Tibial artery (tissue), 4 donors: ENCODE measurements at places on chromosomes 2 and 18.

- DNase-seq: no peak
These were observed 203.7 kb downstream of the SETBP1 start for GRCh38 chr18:44884431-44884830.

GRCh38 chr18:67728364-67728763 lies 211.8 kb upstream of the DSEL start:
- DNase-seq: no peak

DNA sequence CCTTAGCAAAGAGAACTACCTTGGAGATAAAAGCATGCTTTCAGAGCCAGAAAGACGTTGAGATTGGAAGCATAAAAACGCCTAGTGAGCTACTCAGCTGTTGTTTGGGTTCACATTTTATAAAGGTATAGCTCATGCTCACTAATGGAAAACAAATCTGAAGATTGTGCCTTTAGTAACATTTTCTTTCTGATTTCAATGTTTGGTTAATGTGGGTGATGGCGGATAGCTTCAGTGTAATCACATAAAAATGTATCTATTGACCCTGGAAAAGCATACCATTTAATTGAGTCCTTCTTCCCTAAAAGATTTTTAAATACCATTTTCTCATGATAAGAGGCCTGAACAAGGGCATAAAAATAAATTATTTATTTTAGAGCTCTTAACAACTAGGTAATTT lies 73.4 kb downstream of the DTNA start:
- no peak for DNase-seq

DNA sequence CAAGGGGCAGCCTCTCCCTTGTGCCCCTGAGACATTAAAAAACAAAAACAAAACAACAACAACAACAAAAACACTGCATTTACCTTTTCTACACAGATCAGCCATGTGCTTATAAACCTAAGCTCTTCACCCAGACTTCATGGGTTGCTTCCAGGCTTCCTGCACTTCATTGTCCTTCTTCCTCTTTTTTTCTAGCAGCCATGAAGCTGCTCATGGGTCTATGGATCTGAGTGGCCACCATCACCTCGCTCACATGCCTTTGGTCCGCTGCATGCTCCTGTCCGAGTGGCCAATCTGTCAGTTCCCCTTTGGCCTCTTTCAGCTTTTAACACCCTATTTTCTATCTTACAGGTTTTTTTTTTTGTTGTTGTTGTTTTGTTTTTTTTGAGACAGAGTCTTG lies 9.0 kb upstream of the TET3 start:
- no peak for DNase-seq

GRCh38 chr2:207513551-207514257 lies 16.1 kb upstream of the CREB1 start:
- no peak for DNase-seq

DNA sequence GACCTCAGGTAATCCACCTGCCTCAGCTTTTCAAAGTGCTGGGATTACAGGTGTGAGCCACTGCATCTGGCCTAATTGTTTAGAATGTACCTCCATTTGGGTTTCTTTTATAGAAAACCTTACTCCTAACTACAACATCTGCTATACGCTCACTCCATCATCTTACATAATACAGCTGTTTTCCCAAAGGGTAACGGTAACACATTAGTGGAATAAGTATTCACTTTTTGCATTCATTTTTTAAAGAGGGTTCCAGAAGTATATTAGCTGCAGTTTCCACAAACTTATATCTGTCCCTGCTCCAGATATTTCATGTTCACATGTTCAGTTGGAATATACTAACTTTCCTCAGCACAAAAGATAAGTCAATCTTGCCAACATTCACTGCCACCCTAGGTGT lies 640.1 kb upstream of the FSHR start:
- DNase-seq: no peak

- no peak for DNase-seq
These were observed 57.2 kb downstream of the NCK2 start for GRCh38 chr2:105801961-105802360.
